ENCODE measurements at places on chromosomes 12 and 14.

DNA sequence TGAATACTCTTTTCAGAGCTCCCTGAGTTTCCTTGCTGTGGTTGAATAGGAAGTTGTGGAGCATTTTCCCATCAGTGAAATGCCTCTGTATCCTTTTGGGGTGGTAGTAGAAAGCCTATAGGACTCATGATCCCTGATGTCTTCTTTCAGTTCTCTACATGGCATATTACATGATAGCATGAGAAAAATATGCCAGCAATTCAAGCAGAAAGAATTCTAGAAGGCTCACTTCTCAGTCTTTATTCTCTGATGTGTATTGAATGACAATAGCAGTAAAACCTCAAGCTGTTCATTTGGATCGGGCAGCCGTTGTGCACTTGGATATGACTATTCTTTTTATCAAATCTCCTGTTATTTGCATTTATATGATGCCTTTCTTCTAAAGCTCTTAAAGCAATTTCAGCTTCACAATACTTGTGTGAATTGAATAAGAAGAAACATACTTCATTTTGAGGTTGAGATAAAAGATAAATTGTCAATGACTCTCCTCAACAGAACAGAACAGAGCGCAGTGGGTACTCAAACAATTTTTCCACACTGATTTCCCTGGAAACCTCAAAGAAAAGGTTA lies 251.5 kb upstream of the FBXO33 start:
- no peak for DNase-seq

DNA sequence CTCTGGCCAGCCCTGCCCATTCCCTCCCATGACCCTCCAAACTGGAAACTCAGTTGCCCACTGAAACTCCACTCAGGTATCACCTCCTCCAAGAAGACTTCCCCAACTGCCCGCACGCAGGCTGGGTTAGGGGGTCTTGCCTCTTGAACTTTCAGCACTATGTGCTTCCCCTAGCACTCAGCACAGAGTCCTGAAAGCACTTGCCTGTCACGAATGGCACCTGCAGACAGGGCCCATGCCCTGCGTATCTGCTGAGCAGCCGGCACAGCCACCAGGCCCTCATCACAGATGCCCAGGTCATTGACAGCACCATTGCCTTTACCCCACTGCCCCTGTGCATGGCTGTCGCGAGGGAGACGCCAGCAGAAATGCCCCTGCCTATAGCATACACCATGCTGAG lies 11.2 kb downstream of the CCDC88C start:
- no peak for DNase-seq

DNA sequence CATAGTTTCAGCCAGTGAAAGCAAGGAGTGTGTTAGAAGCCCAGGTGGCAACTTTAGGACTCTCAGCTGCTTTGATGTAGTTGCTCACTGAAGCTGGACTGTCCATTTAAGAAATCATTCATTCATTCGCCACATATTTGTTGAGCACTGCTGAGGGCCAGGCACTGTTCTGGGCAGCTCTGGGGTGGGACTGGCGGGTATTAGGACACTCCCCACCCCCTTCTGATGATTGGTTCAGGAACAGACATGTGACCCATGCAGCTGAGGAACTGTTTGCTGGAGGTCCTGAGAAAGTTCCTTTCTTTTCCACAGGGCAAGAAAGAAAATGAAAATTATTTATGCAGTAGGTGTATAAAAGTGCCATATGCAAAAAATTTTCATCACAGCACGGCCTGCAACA lies 70.3 kb upstream of the CHST11 start:
- DNase-seq: no peak

- no peak for DNase-seq
Measured at GRCh38 chr14:102778338-102779083, 1.3 kb downstream of the TRAF3 start.

DNA sequence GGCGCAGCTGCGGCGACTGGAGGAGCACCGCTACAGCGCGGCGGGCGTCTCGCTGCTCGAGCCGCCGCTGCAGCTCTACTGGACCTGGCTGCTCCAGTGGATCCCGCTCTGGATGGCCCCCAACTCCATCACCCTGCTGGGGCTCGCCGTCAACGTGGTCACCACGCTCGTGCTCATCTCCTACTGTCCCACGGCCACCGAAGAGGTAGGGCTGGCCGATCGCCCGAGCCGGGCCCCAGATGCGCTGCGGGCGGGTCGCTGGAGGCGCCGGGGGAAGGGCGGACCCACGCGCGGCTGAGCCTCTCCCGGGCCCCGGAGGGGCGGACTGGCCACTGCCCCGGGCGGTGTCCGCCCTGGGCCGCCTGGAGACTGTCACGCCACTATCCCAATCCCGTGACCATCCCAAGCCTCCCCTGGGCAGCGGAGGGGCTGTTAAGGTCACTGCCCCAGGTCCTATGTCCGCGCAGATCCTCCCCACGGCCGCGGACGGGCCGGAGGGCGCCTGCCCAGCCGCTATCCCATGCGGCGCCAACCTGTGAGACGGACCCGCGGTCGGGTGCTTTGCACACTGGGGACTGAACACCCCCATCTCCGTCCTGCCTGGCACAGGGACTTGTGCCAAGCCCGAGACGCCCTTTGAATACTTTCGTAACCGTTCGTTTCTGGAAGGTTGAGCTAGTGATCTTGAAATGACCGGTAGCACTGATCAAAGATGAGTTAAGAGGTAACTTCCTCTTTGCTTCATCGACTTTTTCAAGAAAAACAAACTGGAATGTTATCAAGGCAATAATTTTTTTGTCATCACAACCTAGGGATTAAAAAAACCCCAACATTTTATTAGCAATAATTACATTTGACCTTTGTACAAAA lies 725 bp downstream of the CHPT1 start:
- DNase-seq: peak; percentile 29

DNA sequence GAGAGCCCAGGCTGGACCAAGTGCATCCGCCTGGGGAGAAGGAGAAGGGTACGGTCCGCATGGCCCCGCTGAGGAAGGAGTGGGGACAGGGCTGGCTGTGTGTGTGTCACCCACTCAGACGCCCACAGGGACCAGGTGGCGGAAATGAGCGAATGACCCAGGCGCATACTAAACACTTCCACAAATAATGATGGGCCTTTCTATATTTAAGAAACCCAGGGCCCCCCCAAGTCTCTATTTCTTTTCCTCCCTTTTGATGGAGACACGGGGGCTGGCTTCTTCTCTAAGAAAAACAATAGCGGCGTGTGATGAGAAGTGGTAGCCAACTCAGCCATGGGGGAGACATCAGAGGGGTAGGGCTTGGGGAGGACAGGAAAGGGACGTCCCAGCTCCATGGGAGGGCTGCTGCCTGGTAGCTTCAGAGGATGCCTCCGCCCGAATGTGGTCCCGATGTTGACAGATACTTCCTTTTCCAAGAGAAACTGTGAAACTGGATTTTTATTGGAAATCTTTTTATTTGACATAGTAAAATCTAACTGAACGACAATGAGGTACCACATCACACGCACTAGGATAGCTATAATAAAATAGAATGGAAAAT lies 6.3 kb upstream of the MAP1LC3B2 start:
- DNase-seq: no peak

- no peak for DNase-seq
Measured at GRCh38 chr12:52969828-52970569, 21.1 kb downstream of the KRT18 start.

DNA sequence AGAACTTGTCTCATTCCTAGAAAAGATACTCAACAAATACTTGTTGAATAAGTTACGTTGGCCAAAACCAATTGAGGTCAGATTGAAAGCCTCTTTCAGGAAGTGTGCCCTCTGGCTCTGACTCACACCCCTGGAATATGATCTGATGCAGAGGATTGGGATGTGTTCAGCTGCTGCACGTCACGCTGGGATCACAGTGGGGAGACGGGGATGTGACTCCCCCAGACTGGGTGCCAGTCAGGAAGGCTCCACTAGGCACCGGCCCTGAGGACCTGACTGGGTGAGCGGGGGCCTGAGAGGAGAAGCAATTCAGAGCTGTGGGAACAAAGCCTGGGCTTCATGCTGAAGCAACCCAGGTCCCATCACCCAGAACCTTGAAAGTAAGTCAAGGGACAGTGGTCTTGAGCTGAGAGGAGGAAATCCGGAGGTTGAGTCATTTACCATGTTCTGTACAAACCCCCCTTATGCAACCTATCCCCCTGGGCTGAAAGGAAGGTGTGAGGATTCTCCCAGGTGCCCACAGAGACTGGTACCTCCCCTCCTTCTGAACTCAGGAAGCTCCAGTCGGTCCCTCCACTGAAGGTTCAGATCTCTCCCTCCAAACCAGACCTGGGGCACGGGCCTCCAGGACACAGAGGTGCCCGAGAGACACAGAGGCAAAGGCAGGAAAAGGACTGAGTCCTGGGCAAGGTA lies 3.9 kb downstream of the CEBPE start:
- DNase-seq: no peak

GRCh38 chr14:20377171-20377570 lies 33.7 kb downstream of the PARP2 start:
- DNase-seq: no peak

DNA sequence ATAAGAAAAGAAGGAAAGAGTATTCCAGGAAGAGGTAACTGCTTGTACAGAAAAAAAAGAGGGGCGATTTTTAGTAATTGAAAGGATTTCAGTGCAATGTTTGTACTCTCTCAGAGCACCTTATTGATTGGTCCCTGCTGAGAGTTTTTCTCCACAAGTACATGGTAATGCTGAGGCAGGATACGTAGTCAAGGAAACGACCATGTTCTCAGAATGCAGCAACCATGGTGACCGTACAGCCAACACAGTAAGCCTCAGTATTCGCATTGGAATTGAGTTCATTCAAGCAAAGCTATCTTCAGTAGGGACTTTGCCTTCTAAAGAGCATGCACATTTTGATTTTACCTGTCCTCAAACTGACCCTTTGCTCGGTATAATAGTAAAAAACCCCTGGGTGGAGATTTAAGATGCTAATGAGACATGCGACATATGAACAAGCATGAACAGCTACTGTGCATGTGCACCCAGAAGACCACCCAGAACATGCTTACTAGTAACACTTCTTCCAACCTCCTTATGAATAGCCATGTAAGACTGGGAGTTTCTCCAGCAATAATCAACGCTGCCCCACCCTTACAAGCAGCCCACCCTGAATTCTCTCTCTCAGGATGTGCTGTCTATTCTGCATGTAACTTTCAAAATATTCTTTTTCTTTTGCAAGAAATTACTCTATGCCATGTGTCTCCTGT lies 6.2 kb upstream of the SLC41A2 start:
- no peak for DNase-seq

DNA sequence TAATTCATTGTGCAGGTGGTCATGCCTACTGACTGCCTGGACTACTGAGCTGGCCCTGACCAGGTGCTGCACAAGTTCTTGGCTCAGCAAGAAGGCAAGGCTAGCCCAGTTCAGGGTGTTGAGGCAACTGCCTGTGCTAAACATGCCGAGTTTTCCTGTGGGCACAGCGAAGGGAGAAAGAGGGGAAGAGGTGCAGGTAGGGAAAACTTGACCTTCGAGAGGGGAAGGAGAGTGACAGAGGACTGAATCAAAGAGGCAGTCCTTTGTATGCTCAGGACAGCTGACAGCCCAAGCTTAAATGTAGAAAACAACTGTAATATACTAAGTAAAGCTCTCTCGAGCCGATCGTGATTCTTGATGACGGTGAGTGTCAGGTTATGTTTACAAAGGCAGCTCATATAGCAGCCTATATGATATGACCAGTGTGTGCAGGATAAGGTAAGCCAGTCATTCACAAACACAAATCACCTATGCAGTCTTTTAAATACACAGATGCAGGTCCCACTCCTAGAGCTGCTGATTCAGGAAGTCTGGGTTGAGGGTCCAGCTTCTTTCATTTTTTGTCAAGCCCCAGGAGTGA lies 2.6 kb downstream of the IRAK3 start:
- DNase-seq: no peak

DNA sequence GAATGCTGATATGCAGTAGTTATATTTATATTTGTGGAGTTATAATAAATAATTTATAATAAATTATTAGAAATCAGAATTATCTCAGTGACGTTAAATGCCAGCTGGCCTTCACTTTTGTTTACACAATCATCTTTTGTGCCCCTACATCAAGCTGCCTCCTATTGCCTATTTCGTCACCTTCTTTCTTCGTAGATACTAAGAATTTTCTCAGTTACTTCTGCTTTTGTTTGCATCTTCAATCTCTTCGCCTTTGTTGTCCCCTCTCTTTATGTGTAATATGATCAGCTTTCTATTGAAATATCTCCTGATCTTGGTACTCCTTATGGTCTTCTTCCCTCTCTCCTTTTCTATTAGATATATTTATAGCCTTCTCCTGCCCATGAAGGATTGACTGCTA lies 197.0 kb downstream of the ERC1 start:
- no peak for DNase-seq

DNA sequence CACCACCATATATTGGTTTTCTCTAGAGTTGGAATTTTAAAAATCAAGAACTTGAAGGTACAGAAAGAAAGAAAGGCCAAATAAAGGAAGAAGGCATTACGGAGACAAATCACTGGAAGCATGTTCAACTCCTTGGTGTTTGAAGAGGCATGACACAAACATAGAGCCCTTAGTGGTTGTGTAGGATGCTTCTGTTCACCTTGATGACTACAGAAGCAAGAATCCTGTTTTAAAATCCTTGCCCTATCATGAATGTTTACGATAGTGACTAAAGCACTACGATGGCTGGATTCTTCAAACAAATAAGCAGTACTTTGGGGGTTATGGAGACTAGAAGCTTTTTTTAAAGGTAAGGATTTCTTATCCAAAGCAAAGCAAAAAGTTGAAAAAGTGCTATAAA lies 10.3 kb upstream of the ISM2 start:
- DNase-seq: no peak

DNA sequence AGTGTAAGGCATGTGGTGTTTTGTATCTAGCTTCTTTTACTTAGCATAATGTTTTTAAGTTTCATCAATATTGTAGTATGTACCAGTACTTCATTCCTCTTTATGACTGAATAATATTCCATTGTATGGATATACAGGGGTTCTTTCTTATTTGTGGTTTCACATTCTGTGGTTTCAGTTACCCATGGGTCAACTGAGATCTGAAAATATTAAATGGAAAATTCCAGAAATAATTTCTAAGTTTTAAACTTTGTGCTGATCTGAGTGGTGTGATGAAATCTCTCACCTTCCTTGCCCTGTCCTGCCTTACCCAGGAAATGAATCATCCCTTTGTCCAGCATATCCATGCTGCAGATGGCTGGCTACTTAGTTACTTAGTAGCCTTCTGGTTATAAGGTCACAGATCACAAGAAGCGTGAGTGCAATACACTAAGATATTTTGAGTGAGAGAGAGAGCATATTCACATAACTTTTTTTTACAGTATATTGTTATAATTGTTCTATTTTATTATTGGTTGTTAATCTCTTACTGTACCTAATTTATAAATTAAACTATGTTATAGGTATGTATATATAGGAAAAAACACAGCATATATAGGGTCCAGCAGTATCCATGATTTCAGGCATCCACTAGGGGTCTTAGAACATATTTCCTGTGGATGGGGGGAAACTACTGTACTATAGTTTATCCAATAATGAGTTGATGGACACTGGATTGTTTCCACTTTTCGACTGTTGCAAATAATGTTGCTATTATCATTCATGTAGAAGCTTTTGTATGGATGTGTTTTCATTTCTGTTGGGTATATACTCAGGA lies 59.6 kb upstream of the LRTM2 start:
- no peak for DNase-seq

- DNase-seq: no peak
Measured at GRCh38 chr14:85536833-85537190, 6.9 kb downstream of the FLRT2 start.

GRCh38 chr12:34401659-34402227 lies 379.4 kb downstream of the ALG10 start:
- peak; percentile 5 for DNase-seq

- DNase-seq: no peak
Measured at GRCh38 chr14:73323896-73324399, 86.6 kb downstream of the PAPLN start.

GRCh38 chr14:62429683-62430082 lies 615.6 kb downstream of the KCNH5 start:
- no peak for DNase-seq

- no peak for DNase-seq
Measured at GRCh38 chr14:41403360-41403759, 203.3 kb upstream of the LRFN5 start.
